Activated CD4-positive, CD25-positive, alpha-beta regulatory T cell (primary cell): ENCODE measurements at places on chromosomes 5 and 9.

GRCh38 chr5:159586921-159587320 is 256.6 kb upstream of the IL12B start:
- no peak for DNase-seq

GRCh38 chr5:163503106-163504078 is 2.0 kb upstream of the MAT2B start:
- no peak for DNase-seq

DNA sequence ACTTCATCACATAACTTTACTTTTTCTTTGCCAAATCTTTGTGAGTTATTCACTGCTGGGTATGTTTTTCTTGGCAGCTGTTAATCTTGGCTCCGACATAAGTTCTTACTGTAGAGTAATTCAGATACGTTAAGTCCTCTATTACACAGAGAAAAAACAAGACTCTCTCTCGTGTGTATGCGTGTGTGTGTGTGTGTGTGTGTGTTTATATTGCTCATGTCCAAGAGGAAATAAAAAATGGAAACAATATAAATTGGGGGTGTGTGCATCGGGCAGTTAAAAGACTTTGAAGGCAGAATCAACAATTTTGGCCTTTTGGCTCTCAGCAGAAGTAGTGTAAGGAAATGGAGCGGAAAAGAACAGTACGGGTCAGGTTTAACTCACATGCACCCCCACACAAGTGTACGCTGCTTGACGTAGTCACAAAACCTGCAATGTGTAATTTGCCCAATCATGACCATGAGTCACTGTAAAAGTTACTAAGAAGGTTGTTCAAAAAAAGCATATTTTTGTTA is 67.2 kb upstream of the IFNE start:
- DNase-seq, result no peak

- no peak for DNase-seq
These were observed 213.0 kb downstream of the CRB2 start for GRCh38 chr9:123568691-123569688.

DNA sequence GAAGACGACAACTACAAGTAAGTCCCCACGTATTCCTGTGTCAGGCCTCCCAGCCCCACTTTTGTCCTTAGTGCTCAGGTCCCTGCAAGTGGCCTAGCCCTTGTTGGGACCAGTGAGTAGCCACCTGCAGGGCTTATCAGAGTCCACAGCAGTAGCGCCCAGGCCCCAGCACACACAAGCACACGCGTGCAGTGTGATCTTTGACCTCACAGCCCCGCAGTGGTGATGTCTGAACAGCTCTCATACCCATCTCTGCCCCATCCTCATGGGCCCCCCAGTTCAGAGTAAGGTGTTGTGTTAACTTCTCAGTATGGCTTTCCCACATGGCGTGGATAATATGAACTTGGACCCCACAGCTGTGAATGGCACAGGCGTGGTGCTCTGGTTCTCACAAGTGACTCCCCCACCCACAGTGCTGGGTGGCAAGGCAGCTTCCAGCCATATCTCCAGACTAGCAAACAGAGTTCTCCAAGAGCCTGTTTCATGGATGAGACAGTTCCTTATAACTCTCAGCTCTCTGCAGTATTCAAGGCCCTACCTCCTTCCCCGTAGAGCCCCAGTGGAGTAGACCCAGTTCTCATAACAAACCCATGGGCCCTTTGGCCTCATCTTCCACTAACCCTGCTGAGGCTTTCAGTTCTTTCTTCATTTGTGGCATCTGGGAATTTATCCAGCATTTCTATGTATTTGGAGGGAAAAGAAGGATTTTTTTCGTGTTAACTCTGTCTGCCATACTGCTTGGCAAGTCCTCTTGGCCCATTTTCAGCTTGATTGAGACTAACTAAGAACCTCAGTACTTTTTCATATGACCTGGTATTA is 46.5 kb upstream of the ANGPTL2 start:
- no peak for DNase-seq

GRCh38 chr5:86880785-86881492 is 263.2 kb downstream of the COX7C start:
- no peak for DNase-seq

DNA sequence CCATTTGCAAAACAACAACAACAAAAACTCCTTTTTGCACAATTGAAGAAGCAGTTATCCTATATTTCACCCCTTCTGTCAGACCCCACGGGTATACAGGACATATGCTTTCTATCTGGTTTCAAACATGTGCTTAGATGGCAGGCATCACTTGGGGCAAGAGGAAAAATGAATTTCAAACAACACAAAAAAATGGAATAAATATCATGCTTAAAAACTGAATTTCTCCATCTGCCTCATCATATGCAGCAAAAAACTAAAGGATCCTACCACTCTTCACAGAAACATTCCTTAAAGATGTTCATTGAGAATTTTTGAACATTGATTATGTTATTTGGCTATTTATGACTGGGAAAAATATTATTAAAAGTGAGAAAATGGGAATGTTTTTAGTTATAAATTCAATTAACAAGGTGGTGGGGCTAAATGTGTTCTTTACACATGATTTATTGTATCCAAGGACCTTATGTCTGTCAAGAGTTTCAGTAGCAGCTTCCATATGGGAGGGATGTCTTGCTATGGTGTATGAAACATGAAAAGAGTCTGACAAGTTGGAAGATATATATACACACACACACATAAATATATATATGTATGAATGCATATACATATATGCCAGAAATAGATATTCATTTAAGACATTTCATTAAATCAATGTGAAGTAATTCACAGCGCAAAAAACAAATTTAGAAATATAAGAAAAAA is 358.0 kb downstream of the CDH12 start:
- no peak for DNase-seq

GRCh38 chr9:90965226-90966030 is 163.8 kb downstream of the SYK start:
- DNase-seq, result no peak

GRCh38 chr5:83374547-83374946 is 97.0 kb upstream of the VCAN start:
- DNase-seq, result no peak

DNA sequence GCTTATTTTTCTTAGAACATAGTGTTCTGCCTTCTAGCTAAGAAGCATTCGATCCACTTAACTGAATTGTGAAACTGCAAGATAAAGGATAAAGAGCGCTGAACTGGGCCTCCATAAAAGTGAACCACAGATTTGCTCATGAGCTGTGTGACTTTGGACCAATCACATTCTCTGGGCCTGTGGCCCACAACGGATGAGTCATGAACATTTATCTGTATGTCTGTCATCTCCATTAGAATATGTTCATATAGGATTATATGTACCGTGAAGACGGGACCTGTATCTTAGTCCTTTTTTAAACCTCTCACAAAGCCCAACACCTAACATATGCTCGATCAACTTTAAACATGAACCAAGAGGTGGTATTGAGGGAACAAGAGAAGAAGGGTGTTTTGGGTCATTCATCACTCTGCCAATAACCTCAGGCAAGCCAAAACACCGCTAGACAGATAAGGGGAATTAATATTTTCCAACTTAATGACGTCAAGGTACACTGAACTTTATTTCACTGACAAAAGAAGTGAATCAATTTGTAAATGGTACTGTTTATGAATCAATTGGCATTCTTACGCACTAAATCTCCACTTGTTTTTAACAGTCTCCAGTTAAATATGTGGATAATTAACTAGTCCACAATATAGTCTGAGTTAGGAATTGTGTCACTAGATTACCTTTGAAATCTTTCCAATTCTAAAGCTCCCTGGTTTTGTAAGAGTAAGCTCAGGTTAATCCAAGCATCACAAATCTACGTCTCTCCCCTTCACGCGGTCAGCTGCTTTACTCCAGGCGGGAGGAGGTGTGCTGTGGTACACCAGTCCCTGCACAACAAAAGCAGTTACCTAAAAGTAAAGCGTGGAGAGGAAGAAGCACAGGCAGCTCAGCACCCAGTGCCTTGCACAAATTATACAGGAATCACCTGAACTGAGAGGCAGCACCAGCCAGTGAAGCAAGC is 1.6 kb downstream of the TMEM245 start:
- DNase-seq, result no peak

DNA sequence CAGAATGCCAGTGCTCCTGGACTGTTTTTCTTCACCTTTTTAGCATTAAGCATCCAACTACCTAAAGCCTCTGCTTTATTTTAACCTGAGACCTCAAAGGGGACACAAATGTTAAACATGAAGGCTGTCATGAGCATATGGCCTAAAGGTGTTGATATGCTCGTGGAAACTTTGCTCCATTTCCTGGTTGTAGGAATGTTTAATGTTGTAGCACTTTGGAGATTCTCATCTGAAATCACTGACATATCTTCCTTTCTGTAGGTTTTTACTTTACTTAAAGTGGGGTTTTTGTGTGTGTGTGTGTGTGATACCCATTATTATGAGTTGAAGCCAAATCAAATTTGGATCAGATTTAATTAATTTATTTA is 37.0 kb downstream of the HABP4 start:
- DNase-seq, result no peak

DNA sequence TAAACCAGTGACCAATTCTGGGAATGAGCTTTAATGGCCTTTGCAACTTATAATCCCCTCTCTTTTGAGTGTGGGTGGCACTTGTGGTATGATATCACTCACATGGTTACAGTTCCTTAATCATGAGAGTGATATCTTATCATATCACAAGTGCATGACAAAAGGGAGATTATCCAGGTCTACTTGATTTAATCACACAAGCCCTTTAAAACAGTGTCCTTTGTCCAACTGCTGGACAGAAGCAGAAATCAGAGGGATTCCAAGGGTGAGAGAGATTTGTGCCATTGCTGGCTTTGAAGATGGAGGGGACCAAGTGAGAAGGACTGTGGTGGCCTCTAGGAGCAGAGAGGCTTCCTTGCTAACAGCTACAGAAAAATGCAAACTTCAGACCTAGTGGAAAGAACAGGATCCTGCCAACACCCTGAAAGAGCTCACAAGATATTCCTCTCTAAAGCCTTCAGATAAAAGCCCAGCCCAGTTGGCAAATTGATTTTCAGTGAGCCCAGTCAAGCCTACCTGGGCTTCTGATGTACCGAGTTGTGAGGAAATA is 279.0 kb upstream of the TLE4 start:
- DNase-seq, result no peak

- DNase-seq, result peak; percentile 48
These were observed 1.1 kb upstream of the NOTCH1 start for GRCh38 chr9:136546697-136547501.

DNA sequence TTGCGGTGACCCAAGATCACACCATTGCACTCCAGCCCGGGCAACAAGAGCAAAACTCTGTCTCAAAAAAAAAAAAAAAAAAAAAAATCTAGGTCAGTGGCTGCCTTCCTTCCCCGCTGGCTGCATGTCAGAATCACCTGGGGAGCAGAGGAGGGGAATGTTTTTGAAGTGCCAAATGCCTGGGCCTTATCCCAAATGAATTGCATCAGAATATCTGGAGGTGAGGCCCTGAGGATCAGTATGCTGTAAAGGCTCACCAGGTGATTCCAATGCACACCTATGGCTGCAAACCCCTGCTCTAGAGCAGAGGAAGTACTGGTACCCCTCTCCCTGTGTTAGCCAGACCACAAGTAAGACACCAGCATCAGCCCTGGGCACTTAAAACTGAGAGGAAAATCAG is 44.7 kb upstream of the GABRP start:
- no peak for DNase-seq
